HFFc6 (cell line): ENCODE measurements at places on chromosomes 1 and 21. TPM values are rescaled to one million over a fixed set of nuclear protein-coding genes. Genes with fewer than 3 reads are reported as not detected.
A peak's percentile ranks its signal among the peaks of the same experiment; 100 is the strongest.

DNA sequence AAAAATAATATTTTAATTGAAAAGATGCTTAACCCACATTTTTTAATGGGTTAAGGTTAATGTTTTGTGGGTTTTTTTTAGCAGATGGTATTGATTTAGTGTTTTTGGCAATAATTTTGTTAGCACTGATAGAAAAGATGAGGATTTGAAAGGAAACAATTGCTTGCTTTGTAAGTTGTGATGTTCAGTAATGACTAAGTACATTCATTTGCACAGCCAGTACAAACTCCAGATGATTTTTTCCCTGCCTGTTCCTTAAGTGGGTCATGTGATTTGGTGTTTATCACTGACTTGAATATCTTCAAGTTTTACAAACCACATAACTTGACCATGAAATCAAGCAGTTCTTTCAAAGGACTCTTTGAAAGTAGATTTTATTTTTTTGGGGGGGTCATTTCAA lies 15.0 kb downstream of the DISP1 start:
- H3K27ac ChIP-seq: no peak overlapping the region
- H3K27me3 ChIP-seq: no peaks in the 10 kb centered on the region
- DNase-seq: peak; percentile 50
- peaks cover 29% of the 10 kb centered on the region for H3K4me1 ChIP-seq
- no peak overlapping the region for H3K4me3 ChIP-seq
- H3K36me3 ChIP-seq: no peaks in the 10 kb centered on the region

The CEP350 gene
- total RNA-seq: 22.1 and 27.3 TPM in 2 replicates

DNA sequence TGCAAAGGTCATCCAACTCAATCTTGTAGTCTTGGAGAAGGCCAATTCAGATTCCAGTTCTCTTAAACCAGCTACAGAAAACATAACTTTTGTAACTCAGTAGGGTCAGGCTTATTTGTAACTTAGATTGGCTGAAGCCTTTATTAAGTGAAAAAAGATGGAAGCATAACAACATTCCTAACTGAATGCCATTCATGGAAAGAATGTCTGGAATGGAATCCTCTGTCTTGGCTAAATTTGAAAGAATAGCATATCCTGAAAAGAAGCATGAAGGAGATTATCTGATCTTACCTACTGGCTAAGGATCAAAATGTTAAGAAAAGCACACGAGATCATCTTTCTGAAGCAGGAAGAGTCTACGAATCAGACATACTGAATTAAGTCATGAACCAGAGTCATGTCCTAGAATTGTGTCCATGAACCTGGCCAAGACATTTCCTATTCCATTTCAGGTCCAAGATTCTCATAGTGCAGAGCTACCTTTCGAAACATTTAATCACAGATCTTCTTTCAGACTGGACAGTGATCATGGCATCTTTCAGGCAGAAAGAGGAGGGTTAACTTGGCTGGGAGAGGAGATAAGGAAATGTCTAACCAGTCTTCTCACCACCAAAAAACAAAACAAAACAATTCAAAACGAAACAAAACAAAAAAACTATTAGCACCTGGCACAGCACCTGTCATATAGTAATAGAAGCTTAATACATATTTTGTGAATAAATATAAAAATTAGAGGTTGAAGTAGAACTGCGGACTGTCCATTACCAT lies 75.6 kb downstream of the XCL2 start:
- peak; percentile 45 for DNase-seq
- peak overlapping the region; percentile 34; the same call in 1 of the 2 replicates for H3K4me3 ChIP-seq
- no peaks in the 10 kb centered on the region for H3K36me3 ChIP-seq

- no peak for DNase-seq
- H3K36me3 ChIP-seq: peaks cover 5% of the 10 kb centered on the region; the same call in 1 of the 2 replicates
- no peak overlapping the region for H3K4me3 ChIP-seq
- peaks cover 5% of the 10 kb centered on the region for H3K27me3 ChIP-seq
- H3K4me1 ChIP-seq: peaks cover 55% of the 10 kb centered on the region
Measured at GRCh38 chr1:208111646-208112190, 132.5 kb downstream of the PLXNA2 start.

GRCh38 chr1:203751051-203751450 lies 13.9 kb upstream of the LAX1 start:
- peaks cover 15% of the 10 kb centered on the region for H3K4me1 ChIP-seq
- H3K27ac ChIP-seq: no peak overlapping the region
- no peak overlapping the region for H3K4me3 ChIP-seq
- H3K27me3 ChIP-seq: no peaks in the 10 kb centered on the region; the same call in 1 of the 2 replicates

GRCh38 chr1:66527686-66528085 lies 6.3 kb upstream of the SGIP1 start:
- peaks cover 88% of the 10 kb centered on the region for H3K4me1 ChIP-seq
- peak overlapping the region; percentile 74 for H3K27ac ChIP-seq
- no peak overlapping the region for H3K4me3 ChIP-seq
- no peaks in the 10 kb centered on the region; the same call in none of the 2 replicates for H3K27me3 ChIP-seq

GRCh38 chr1:88982055-88982454 lies 10.4 kb downstream of the KYAT3 start:
- peaks cover 27% of the 10 kb centered on the region for H3K36me3 ChIP-seq
- H3K27ac ChIP-seq: peak overlapping the region; percentile 72
- DNase-seq: peak; percentile 47
- H3K27me3 ChIP-seq: peaks cover 2% of the 10 kb centered on the region; the same call in 1 of the 2 replicates
- peaks cover 74% of the 10 kb centered on the region for H3K4me1 ChIP-seq

The ZNF593OS gene
- total RNA-seq: not detected in 3 replicates

DNA sequence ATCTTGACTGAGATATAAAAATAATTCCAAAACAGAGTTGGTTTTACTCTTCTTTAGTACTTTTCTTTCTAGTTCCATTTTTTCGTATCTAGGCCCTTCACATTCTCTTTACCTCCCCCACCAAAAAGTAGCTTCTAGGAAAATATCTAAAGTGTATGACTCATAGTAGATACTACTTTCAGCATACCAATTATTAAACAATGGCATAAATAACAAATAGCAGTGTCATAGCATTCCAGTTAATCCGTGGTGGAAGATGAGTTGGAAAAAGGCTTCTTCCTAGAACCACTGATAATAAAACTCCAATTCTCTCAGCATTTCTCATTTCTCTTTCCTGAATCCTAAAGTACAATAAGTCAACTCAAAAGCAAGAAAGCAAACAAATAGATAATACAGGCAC lies 859.0 kb upstream of the B3GALT2 start:
- H3K4me1 ChIP-seq: peaks cover 35% of the 10 kb centered on the region
- H3K4me3 ChIP-seq: peak overlapping the region; percentile 22
- DNase-seq: peak; percentile 67
- peak overlapping the region; percentile 67 for H3K27ac ChIP-seq
- H3K27me3 ChIP-seq: no peaks in the 10 kb centered on the region

GRCh38 chr21:40751221-40751620 lies 95.7 kb downstream of the DSCAM start:
- no peaks in the 10 kb centered on the region for H3K27me3 ChIP-seq
- no peak overlapping the region for H3K4me3 ChIP-seq
- no peaks in the 10 kb centered on the region for H3K4me1 ChIP-seq
- H3K27ac ChIP-seq: no peak overlapping the region
- no peaks in the 10 kb centered on the region; the same call in 1 of the 2 replicates for H3K36me3 ChIP-seq

The ARHGEF10L gene
- total RNA-seq: 10.6 and 26.7 TPM in 2 replicates

- no peaks in the 10 kb centered on the region for H3K36me3 ChIP-seq
- H3K4me1 ChIP-seq: peaks cover 19% of the 10 kb centered on the region; the same call in 1 of the 2 replicates
- peaks cover 53% of the 10 kb centered on the region for H3K27me3 ChIP-seq
- DNase-seq: no peak
- H3K4me3 ChIP-seq: no peak overlapping the region
Measured at GRCh38 chr1:39683591-39684312, 7.5 kb downstream of the HPCAL4 start.

The FCRL5 gene
- total RNA-seq: not detected in 3 replicates

The NFASC gene
- total RNA-seq: 5.2 and 11.1 TPM in 2 replicates
